ENCODE measurements at places on chromosomes 12 and 14.

- no peak for DNase-seq
Measured at GRCh38 chr12:24360057-24360456, 410.6 kb upstream of the SOX5 start.

DNA sequence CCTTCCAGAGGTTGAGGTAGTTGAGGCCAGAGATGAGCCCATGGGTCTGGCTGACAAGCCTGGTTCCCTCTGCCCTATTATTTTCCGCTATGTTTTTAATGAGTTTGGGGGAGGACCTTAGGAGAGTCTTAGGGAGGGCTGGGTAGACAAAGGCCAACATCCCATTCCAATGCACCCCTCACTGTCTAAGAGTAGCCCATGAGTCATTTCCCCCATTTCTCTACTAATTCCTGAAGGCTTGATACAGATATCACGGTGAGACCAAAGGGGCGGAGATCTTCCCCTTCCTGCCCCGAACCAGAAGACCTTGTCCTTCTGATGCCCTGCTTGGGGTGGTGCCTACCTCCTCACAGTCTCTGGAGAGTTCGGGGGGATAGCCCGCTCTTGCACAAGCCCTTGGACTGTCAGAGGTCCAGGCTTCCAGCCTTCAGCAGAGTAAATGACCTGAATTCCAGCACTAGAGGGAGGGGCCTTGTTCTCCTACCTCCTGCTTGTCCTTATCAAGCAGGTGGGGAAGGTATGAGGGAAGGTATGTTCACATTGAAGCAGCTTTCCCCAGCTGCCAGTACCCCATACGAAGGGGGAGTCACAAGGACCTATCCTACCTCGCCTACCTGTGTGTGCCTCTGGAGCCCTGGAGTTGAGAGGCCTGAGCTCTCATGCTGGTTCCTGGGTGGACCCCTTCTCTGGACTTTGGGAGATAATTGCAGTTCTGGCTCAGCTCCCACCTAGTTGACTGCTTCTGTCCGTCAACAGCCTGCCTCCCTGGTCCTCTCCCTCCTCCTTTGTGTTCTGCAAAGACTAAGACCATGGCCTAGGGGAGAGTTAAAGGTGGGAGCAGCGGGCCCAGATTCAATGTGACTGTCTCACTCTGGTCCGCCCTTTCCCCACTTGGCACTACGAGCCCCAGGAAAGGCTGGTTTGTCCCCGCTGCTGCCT is 3.7 kb downstream of the PSMB11 start:
- DNase-seq = no peak

DNA sequence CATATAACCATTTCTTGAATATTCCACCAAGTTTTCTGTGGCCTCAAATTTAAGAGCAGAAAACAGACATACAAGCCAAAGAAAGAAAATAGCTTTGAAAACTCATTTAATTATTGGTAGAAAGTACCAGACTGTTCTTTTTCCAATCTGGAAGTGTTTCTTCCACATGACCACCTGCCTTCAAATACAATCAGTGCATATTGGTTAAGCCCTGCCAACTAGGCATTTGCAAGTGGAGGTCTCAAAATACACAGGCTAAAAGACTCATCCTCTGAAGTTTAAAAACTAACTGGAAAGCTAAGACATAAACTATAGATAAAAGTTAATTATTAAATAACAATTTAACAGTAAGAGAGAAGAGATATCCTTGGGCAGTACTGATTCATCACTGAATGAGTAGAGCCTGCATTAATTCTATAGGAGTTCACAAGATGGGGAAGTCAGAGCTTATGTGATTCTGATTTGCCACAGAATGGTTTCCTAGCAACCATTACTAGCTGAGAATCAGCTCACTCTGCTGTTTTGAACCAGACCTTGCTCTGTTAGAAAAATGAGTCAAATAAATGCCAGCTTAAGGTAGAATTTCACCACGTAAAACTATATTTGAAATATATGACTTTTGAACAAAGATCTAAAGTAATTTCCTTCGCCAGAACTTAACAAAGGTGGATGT is 433.8 kb downstream of the FUT8 start:
- no peak for DNase-seq

DNA sequence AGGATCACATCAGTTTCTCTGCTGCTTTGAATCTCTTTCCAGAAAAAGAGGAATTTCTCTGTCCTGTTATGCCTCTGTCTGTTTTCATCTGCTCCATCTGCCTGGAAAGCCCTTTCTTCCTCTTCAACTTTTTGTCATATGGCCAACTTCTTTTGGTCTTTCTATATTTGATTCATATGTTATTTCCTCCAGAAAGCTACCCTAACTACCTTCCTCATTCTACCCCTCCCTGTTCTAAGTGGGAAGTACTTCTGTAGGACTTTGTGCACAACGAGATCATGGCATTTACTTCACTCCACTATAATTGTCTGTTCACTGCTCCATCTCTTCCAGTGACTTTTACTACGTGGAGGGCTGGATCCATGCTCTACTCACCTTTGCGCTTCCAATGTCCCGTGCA is 5.9 kb downstream of the CLEC4D start:
- DNase-seq = no peak

DNA sequence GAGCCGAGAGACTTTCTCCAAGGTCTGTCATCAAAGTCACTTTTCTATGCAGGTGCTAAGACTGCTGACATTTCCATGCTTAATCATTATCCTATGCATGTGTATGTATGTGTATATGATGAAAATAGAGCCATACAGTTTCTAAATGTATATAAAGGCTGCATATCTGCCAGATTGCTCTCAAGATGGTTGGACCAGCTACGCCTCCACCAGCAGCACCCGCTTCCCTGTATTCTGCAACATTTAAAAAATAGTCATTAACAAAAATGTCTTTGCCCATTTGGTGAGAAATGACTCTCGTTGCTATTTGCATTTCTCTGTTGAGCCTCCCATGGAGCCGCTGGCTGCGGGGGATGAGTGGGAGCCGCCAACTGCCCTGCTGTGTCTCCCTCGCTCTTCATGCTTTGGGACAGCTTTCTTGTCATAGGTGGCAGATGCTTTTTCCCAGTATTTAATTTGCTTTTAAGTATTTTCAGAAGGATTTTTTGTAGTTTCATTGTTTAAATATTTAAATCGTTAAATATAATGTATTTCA is 54.7 kb downstream of the DYNC1H1 start:
- no peak for DNase-seq

GRCh38 chr14:44803239-44803905 is 158.4 kb downstream of the KLHL28 start:
- DNase-seq = peak; percentile 29

- DNase-seq = no peak
Measured at GRCh38 chr12:127170226-127171180, 1096.5 kb upstream of the TMEM132C start.

DNA sequence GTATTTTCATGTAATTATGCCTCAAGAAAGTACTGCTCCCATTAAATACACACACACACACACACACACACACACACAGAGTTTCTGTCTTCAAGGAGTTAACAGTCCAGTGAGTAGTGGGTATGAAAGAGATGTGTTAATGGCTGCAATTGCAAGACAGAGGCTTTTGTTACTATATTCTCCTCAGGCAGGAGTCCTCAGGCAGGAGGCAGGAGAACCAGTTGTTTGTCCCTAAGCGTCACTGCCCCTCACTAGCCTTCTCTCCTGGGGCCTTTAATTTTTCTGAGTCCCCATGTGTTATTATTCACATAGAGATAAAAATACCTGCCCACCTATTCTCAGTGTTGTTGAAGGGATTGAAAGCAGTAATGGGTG is 31.2 kb downstream of the DAD1 start:
- no peak for DNase-seq

- DNase-seq = no peak
Measured at GRCh38 chr14:68246786-68247105, 427.2 kb downstream of the RAD51B start.

- DNase-seq = no peak
Measured at GRCh38 chr14:39492267-39492666, 60.0 kb upstream of the FBXO33 start.

GRCh38 chr14:99883866-99884650 is 90.8 kb downstream of the EML1 start:
- DNase-seq = no peak

DNA sequence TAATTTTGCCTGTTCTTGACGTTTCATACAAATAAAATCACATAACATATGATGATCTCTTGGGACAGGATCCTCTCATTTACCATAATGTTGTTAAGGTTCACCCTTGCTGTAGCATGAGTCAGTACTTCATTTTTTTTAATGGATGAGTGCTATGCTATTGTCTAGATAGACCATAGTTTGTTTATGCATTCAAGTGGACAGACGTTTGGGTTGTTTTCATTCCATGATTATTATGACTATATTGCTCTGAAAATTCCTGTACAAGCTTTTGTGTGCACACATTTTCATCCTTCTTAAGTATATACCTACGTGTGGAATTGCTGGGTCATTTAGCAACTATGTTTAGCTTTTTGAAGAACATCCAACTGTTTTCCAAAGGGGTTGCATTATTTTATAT is 325.6 kb upstream of the TMEM132C start:
- DNase-seq = no peak

DNA sequence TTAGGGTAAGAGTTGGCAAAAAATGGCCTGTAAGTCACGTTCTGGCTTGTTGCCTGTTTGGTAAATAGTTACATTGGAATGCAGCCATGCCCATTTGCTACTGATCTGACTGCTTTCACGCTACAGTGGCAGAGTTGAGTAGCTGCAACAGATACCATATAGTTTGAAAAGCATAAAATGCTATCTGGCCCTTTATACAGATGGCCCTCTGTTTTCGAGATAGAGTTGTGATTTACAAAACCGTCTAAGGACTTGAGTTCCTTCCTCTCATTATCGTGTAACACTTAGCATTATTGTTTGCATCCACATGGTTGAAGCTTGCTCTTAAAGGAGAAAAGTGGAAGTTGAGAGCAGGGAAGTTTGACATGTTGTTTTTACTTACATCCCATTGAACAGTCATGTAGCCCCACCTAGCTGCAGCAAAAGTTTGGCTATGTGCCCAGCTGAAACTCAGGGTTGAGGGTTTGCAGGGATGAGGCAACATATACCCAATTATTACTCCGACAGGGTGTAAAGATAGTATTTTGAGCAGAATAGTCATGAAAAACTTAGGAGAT is 11.3 kb upstream of the SCFD1 start:
- DNase-seq = peak; percentile 46

DNA sequence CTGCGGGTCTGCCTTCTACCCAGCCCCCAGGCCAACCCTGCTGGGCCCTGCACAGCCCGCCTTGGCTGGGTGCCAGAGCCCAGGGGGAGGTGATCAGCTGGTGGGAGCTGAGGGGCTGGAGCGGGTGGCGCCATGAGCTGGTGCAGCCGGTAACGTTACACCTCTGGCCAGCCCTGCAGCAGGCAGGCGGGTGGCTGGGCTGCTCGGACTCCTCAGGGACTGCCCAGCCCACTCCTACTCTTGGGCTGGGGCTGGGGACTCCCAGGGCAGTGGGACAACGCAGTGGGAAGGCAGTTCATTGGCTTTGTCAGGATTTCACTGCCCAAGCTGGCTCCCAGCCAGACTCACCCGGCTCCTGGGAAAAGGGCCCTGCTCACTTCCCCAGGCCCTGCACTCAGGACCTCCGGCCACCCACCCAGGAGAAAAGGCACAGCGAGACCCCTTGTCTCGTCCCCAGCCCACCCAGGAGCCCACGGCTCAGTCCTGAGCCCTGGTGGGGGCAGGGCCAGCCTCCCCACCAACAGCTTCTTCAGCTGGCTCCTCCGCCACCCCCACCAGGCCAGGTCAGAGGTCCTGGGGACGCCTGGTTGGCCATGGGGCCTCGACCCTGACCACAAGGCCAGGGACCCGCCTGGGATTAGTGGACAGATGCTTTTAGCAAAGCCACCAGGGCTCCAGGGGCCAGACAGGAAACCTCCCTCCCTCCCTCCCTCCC is 1.0 kb downstream of the PGF start:
- DNase-seq = no peak

DNA sequence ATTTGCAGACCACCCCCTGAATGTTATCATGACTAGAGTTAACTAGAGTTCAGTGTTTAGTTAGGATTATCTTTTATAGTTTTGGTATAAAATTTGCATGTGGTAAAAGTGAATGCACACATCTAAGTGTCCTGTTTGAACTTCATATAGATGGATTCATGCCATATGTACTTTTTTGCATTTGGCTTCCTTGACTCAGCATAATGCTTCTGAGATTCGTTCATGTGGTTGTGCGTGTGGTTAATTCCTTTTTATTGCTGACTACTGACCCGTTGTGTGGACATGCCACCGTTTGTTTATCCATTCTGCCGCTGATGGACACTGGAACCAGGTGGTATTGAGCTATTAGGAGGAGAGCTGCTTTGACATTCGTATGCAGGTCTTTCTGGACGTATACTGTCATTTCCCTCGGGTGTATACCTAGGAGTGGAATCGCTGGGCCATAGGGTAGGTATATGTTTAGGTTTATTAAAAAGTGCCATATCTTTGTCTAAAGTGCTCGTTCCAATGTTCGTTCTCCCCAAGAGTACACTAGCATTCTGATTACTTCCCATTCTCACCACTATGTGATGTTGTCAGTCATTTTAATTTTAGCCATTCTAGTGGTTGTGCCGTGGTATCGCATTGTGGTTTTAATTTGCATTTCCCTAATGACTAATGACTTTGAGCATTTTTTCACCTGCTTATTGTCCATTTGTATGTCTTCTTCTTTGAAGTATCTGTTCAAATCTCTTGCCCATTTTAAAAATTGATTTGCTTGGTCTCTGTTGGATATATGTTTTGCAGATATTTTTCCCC is 37.7 kb downstream of the RIN3 start:
- DNase-seq = no peak

- DNase-seq = no peak
Measured at GRCh38 chr12:126107659-126108058, 1042.4 kb downstream of the AACS start.

DNA sequence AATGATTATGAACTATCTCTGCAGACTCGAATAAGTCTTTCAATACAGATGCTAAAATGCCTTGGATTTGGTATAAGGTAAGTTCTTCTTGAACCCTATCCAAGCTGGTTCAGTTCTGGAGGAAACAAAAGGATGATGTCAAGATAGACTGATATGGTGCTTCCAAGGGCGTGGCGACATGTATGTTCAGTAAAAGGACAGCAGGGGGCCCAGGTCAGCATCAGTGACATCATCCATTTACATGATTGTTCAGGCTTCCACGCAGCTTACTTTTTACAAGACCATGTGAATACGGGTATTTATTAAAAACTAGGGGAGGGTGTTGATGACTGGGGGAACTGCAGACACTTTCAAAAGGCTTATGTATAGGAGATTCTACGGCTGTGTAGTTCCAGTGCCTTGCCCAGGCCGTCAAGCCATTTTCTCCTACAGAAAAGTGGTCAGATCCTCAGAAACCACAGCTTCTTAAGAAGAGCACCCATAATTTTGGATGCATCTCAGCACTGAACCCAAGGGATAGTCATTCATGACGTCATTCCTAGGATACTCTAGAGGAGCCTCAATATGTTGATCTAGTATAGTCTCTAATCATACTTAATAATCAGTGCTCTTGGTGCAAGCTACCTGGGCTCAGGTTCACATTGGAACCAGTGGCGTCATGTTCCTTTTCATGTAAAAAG is 527.7 kb downstream of the FUT8 start:
- no peak for DNase-seq

DNA sequence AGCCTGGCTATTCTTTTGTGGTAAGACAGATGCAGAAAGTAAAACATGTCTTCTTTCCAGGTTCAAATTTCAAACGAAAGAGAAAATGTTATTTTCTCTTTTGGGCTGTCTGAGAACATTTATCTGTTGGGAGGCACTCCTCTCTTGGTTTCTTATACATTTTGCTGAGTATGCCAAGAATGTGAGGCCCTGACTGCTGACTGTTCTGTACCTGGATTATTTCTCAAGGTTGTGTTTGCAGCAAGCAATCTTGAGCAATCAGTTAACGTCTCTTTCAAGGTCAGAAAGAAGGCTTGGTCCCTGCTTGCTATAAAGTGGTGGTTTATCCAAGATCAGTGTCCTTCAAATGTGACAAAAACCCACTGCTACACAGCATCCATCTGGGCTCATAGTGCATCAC is 9.8 kb downstream of the SSTR1 start:
- DNase-seq = no peak
